GM10248 (cell line): ENCODE measurements at places on chromosomes 6 and 20.
A peak's percentile ranks its signal among the peaks of the same experiment; 100 is the strongest.

GRCh38 chr6:107542192-107542668 is 52.3 kb downstream of the SOBP start:
- DNase-seq: no peak

DNA sequence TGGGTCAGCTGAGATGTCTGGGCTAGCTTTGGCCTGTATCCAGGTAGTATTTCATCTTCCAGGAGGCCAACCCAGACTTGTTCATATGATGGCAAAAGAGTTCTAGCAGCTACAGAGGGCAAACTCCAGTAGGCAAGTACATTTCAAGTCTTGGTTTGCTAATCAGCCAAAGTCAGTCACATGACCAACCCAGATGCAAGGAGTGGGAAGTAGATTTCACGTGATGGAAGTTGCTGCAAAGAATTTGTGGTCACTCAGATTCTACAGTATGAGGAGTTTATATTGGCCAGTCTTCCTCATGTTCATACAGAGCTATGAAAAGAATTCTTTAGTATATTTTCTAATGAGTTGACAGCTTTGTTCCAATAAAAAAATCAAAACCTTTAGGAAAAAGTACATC is 101.8 kb downstream of the PHACTR1 start:
- no peak for DNase-seq

GRCh38 chr6:166515072-166515810 is 71.2 kb downstream of the RAMACL start:
- peak; percentile 30 for DNase-seq

- no peak for DNase-seq
Measured at GRCh38 chr20:47850146-47850545, 64.9 kb upstream of the SULF2 start.

DNA sequence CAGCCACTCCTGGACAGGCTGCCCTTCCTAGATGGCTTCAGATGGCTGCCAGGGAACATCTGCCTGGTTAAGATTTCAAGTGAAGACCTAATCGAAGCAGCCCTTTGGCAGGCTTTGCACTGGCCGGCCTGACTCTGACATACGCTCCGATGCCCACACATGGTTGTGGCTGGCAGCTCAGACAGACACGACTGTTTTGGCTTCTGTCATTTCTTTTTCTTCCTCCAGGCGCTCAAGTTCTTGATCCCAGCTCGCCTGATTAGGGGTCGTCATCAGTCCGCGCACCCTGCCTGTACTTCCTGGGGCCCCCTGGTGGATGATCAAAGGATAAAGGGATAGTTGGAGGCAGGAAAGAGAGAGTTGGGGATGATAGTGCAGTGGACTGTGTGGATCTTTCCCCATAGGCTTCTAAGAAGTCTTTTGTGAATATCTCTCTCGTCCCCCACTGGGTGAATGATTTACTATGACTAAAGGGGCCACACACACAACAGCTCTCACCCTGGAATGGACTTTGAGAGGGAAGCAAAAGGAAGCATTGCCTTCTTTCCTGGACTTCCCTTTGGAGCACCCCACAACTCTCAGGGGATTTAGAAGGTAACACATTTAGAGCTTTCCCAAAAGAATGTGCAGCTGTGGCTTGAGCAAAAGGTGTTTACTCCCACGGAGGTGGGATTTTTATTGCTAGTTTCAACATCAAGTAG is 21.4 kb upstream of the TRAM2 start:
- no peak for DNase-seq

GRCh38 chr6:13229205-13230085 is 98.9 kb downstream of the TBC1D7 start:
- peak; percentile 72 for DNase-seq

- DNase-seq: no peak
Measured at GRCh38 chr6:26323525-26324294, 41.3 kb upstream of the BTN3A2 start.

- DNase-seq: no peak
Measured at GRCh38 chr20:50932691-50933280, 1.5 kb upstream of the ADNP start.

DNA sequence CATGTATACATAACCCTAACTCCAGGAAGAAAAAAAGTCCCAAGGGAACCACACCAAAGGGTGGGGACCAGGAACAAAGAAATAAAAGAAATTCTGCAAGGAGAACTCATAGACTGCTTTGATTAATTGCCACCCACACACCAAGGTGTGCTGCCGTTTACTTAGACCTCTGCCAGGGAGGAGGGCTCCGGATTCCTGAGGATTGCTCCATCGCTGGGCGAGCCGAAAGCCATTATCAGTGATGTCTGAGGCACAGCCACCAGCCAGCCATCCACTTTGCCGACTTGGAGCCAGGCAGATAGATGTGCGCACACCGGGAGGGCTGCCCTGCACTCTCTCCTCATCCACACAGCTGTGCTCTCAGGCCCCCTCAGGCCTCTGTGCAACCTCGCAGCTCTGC is 272.7 kb upstream of the FOXQ1 start:
- DNase-seq: no peak

DNA sequence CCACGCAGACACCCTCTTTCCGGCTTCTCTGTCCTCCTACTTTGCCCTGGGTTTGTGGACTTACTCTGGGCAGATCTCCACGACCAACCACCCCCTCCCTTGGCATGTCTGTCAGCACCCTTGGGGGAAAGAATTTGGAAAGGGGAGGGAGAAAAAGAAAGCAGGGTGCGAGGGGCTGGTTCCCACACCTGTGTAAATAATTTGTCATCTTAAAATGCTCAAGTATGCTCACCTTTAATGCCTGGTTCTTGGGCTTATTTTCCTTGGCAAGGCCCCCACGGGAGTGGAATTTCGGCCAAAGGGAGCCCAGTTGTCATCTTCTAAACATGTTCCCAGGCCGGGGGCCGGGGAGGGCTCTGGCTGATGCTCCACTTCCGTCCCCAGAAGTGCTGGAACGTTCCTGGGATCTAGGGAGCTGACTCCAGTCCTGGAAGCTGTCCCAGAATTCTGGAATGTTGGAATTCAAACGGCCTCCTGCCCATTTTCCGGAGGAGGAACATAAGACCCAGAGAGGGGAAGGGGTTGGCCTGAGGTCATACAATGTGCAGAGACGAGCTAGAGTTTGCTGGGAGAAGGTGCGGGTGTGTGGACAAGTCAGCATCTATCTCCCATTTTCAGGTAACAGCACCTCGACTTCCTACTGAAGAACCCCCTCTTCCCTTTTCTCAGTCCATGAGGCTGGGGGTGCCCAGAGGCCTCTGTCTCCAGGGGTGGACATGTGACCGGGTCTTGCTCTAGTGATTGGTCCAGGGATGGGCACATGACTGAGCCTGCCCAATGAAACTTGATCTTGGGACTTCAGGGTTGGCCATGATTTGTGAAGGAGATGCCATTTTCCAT is 122.3 kb downstream of the CEBPB start:
- no peak for DNase-seq

- no peak for DNase-seq
Measured at GRCh38 chr6:166825553-166826145, 130.7 kb downstream of the RNASET2 start.

GRCh38 chr20:24771542-24772061 is 177.5 kb upstream of the CST7 start:
- no peak for DNase-seq

DNA sequence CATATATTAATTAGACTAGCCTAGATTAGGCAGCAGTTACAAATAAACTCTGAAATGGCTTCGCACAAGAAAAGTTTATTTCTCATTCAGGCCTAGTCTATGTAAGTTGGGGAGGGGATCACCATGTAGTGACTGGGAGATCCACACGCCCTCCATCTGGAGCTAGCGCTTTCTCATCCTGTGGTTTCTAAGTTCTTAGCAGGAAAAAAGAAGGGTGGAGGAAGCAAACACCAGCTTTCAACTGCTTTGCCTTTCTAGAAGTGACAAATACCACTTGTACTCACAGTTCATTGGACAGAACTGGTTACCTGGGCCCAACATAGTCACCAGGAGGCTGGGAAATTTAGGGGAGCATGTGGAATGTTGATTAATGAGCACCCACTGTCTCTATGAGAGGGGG is 46.6 kb downstream of the NDUFAF5 start:
- DNase-seq: no peak

DNA sequence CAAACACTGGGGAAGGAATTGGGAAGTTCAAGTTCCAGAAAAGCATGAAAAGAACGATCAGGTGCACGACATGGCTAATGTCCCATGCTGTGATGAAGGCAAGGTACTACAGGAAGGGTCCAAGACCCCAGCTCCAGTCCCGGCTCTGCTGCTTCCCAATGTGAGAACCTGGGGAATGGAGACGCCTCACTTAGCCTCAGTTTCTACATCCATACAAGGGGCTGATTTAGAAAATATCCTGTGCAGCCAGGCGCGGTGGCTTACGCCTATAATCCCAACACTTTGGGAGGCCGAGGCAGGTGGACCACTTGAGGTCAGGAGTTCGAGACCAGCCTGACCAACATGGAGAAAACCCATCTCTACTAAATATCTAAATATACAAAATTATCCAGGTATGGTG is 80.7 kb upstream of the NFATC2 start:
- no peak for DNase-seq

DNA sequence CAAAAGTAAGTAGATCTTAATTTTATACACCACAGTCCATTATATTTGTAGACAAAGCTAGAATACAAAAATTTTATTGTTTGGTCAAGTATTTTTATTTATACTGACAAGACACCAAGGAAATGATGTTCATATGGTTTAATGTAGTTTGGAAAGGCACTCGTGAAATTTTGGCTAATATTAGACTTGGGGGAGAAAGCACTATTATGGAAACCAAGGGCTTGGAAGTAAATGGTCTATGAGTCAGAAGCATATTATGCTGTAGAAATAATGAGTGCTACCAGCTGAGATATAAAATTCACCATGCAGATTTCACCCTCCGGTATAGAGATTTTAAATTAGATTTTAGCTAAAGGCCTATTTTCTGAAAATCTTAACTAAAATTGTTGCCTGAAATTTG is 233.6 kb downstream of the KCNQ5 start:
- no peak for DNase-seq

GRCh38 chr20:45268531-45268930 is 14.2 kb upstream of the SLPI start:
- DNase-seq: no peak

DNA sequence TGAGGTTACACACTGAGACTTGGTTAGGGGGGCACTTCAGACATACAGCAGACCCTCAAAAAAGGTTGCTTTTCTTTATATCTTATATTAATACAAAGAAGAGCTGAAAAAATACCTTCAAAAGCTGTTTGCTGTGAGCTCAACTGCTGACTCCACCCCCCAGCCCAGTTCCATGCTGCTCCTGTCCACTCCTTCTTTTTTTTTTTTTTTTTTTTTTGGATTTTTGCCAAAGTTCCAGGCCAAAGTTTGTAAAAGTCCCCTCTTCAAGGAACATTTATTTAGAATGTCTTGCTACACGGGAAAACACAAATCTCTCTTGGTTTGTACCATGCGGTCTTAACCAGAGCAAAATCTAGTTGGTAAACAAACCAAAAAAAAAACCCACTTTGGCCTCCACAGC is 85.3 kb upstream of the AKAP12 start:
- DNase-seq: no peak

GRCh38 chr20:23530937-23531567 is 37.2 kb downstream of the CST9L start:
- DNase-seq: no peak

DNA sequence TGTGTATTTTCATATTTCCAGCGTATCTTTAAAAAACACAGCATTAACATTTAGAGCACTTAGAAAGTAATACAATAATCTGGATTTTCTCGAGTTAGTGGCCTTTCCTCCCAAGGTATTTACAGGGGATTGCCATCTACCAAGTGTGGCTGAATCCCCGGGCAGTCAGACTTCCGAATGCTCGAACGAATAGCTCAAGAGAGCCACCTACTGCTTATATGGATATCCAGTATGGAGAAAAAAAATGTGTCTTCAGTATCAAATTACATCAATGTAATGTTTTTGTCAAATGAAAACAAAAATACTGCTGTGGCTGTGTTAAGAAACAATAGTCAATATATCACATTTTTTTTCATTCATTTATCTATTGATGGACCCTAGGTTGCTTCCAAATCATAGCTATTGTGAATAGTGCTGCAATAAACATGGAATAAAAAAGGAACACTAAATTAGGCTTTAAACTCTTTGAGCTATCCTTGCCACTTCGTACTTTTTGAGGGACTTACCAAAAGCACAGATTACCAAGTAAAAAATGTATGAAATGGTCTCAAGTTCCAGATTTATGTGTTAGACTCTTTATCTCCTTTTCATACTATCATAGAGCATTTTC is 654.5 kb upstream of the PTCHD4 start:
- peak; percentile 7 for DNase-seq

- DNase-seq: no peak
Measured at GRCh38 chr6:15254070-15254975, 8.5 kb downstream of the JARID2 start.

DNA sequence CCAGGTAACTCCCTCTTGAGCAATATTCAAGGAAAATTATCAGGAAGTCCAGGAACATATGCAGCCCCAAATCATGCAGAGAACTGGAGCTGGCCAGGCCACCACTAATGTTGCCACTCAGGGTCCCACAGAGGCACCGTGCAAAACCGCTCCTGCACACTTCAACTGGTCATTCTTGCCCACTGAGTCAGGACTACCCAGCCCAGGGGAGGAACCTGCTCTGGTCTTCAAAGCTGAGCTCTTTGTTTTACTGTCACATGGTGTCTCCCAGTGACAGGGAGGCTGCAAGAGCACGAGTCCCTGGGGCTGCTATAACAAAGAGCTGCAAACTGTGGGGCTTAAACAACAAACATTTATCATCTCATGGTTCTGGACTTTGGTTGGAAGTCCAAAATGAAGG is 336.0 kb upstream of the PRDM1 start:
- DNase-seq: no peak

- no peak for DNase-seq
Measured at GRCh38 chr6:107870381-107870780, 46.3 kb upstream of the SCML4 start.

DNA sequence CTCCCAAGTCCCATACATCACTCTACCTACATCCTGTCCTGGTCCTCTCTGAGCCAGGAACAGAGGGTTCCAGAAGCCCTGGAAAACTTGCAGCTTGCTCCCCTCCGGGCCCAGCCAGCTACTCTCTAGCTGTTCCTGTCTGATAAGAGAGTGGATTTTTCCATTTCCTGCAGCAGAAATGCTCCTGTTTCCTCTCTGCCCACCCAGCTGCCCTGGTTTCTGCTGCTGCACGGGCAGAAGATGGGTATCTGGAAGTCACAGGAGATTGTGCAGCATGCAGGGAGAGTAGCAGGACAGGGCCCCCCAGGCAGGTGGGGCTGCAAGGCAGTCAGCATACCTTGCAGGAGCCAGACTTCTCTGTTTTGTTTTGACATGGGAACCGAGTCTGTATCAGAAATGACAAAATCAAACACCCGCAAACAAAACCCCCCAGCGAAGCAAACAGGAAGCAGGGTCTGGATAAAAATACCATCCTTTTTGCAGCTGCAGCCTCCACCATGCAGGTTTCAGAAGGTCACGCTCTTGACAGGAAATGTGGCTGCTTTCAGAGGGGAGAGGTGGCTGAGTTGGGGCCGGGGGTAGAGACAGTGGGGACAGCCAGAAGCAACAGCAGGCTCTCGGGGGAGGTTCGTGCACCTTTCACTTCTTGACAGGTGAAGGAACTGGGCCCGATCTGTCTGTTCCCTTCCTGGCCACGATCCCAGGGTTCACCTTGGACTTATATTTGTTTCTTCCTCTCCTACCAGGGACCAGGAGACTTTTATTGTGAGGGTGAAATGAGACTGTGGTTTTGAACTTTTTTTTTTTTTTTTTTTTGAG is 50.8 kb upstream of the FAM83D start:
- peak; percentile 83 for DNase-seq
